CD4-positive, alpha-beta T cell treated with Interleukin-2 at 100 ng/mL for 4 hours (primary cell): ENCODE measurements at places on chromosomes 4 and X.

DNA sequence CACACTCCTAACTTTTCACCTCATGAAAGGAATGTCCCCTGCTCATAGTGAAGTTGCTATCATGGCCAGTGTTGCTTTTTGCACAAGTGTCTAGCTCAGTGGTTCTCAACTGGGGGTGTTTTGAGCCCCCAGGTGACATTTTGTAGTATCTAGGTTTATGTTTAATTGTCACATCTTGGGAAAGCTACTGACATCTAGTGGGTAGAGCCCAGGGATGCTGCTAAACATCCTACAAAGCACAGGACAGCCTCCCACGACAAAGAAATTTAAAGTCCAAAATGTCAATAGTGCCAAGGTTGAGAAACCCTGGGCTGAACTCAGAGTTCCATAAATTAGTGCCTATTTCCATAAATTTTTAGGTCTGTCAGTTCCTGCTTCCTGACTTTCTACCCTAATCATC, 70.7 kb upstream of the HCCS start:
- no peak for DNase-seq

GRCh38 chrX:44167116-44167515, 176.4 kb downstream of the EFHC2 start:
- DNase-seq = no peak

DNA sequence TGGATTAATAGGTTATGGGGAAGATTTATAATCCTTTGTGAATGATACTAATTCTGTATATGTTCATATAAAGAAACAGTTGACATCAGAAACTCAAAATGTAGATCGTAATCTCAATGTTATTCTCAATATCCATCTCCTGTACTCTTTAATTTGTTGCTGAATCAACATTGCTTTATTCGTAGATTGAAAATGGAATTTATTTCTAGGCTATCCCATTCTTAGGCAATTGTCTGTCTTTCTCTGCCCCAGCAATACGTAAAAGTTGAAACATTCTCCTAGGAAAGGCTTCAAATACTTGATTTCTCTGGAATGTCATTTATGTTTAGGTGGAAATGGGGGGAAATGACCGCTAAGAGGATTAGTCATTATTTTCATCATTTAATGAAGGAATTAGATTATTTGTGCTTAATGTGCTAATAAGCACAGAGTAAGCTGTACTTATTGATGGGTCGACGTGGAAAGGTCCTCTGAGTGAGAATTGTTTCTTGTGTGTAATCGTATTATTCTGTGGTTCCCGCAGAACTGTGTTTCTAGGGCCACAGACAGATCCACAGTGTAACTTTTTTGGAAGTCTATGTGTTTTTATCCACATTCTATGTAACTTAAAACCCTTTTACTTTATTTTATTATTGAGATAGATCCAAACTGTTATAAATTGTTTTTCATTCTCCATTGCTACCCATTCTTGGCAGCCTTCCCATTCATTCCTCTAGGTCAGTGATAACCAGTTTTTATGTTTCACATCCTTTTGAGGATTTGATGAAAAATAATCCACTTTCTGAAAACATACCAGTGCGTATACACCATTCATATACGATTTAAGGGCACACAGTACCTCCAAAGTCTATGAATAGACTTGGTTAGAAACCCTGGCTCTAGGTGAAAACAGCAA, 262.9 kb downstream of the ARHGAP10 start:
- DNase-seq = no peak

- no peak for DNase-seq
Observed at GRCh38 chrX:94051926-94052325, 377.9 kb downstream of the FAM133A start.

DNA sequence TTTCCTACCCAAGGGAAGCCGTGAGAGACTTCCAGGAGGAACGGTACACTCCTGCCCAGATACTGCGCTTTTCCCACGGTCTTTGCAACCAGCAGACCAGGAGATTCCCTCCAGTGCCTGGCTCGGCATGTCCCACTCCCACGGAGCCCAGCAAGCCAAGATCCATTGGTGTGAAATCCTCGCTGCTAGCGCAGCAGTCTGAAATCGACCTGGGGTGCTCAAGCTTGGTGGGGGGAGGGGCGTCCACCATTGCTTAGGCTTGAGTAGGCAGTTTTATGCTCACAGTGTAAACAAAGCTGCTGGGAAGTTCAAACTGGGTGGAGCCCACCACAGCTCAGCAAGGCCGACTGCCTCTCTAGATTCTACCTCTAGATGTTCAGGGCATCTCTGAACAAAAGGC, 284.8 kb upstream of the FGF13 start:
- no peak for DNase-seq

DNA sequence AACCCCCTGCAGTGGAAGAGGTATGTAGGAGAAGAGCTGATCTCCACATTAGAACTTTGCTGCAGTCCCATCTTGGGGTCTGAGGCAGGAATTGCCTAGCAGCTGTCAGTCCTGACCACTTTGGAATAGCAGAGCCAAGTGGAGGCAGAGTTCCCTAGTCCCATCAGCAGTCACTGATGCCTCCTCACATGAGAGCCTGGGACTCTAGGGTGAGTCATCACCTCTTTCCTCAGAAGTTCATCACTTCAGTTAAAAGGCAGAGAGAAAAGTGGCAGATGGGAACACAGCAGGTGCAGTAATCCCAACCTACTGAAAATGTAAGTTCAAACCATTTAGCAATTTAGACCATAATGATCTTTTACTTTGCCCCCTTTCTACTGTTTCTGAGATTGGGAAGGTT, 73.9 kb upstream of the MED14 start:
- no peak for DNase-seq

DNA sequence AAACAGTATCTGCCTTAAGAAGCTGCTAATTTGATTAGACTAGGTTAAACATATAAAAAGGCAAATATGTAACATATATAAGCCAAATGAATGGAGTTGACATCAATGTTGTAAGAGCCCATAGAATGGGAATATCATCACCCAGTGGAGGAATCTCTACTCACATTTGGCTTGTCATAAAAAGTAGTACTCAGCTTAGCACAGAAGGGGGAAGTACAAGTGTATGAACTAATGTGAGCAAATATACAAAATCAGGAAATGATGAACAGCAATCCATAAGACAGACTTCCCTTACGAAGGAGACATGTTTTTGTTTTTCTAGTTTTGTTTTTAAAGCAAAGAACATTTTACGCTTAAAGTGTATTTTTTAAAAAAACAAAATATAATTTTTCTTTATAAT, 74.9 kb downstream of the MAB21L2 start:
- no peak for DNase-seq

- no peak for DNase-seq
Observed at GRCh38 chr4:30619679-30620078, 100.5 kb upstream of the PCDH7 start.

- DNase-seq = no peak
Observed at GRCh38 chr4:30073011-30073710, 647.0 kb upstream of the PCDH7 start.

- DNase-seq = no peak
Observed at GRCh38 chrX:45748369-45748774, 547.7 kb upstream of the DIPK2B start.

DNA sequence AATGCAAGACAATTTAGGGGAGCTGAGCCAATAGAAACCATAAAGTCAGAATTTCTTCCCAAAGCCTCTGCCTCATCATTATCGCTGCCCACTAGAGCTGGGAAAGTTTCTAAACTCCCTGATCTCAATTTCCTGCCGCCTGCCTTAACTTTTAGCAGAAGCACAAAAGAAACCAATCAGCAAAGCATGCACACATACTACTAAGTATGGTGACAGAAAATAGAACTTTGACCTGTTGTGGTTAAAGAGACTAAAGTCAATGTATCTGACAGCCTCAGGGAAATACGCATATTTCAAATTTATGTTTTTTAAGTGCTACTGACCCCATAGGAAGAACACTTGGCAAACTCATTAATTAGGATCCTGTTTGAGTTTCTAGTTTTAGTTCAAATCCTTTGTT, 10.1 kb downstream of the STK26 start:
- no peak for DNase-seq

DNA sequence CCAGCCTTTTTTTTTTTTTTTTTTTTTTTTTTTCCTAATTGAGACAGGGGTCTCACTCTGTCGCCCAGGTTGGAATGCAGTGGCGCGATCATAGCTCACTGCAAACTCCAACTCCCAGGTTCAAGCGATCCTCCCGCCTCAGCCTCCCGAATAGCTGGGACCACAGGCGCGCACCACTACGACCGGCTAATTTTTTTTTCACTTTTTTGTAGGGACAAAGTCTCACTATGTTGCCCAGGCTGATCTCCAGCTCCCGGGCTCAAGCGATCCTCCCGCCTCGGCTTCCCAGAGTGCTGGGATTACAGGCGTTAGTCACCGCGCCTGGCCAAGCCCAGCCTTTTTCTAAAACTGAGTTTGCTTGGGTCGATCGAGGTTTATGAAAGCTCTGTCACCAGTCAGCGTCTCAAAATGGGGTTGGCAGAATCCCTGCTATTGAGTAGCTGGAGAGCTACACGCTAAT, 1.3 kb upstream of the OTUD5 start:
- no peak for DNase-seq

- no peak for DNase-seq
Observed at GRCh38 chr4:169133932-169134331, 123.9 kb upstream of the CBR4 start.

GRCh38 chrX:68332201-68332731, 101.0 kb downstream of the OPHN1 start:
- DNase-seq = no peak

- no peak for DNase-seq
Observed at GRCh38 chrX:3748052-3748559, 34.7 kb upstream of the PRKX start.

DNA sequence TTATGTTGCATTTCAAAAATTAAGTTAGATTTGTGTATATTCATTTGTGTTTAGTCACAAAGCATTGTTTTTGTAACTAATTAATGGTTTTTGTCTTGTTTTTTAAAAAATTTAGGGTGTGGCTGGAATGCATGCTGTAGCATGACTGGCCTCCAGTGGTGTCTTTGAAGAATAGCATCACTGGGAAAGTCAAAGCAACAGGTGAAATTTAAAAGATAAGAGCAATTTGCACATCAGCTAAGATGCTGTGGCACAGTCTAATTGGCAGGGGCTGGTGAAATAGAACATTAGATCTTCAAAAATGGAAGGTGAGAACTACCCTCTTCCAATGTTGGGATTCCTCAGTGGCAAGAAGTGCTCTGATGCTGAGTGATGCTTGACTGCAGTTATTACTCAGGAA, 45.3 kb downstream of the ANK2 start:
- DNase-seq = no peak

DNA sequence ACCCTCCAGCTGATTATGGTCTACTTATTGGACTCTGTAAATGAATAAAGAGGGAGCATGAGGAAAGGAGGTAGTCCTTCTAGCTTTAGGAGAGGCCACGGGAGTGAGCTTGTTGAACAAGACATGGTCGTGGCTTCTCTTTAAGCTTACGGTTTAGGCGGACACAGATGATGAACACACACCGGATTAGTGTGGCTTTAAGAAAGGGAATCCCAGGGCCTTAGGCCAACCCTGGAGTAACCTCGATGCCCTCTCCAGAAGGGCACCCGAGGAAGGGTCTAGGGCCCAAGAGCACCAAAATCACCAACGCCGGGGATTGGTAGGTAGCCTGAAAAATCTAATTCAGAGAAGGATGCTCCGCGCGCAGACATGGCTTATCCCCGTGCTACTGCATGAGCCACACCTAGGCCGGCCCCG, 39.4 kb downstream of the ERVMER34-1 start:
- DNase-seq = no peak

DNA sequence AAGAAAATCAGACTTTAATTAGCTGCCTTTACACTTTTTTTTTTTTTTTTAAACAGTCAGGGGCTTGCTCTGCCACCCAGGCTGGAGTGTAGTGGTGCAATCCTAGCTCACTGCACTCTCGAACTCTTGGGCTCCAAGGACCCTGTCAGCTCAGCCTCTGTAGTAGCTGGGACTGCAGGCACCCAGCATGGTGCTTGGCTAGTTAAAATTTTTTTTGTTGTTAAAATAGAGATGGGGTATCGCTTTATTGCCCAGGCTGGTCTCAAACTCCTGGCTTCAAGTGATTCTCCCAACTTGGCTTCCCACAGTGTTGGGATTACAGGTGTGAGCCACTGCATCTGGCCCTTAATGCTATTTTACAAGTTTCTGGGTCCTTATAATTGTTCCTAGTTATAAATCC, 359.1 kb downstream of the SPRY1 start:
- no peak for DNase-seq

GRCh38 chr4:158781963-158782362, 13.1 kb downstream of the FNIP2 start:
- no peak for DNase-seq

- no peak for DNase-seq
Observed at GRCh38 chr4:140233791-140234696, 80.1 kb upstream of the MAML3 start.

GRCh38 chr4:54213761-54214160, 15.3 kb upstream of the PDGFRA start:
- DNase-seq = no peak
